ENCODE measurements at places on chromosomes 4 and X.

DNA sequence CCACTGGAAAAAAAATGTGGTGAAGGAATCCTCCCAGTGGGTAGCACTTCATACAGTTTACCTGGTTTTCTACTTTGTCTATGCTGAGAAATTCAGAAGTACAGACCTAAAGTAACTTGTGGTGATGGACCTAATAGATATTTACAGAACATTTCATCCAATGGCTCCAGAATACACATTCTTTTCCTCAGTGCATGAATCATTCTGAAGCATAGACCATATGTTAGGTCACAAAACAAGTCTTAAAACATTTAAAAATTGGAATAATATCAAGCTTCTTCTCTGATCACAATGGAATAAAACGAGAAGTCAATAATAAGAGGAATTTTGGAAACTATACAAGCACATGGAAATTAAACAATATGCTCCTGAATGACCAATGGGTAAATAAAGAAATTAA, 450.1 kb upstream of the INTU start:
- DNase-seq, result no peak

GRCh38 chr4:72468904-72469502, 100.0 kb downstream of the ADAMTS3 start:
- no peak for DNase-seq

GRCh38 chr4:89137695-89138094, 26.4 kb downstream of the TIGD2 start:
- DNase-seq, result no peak

- DNase-seq, result no peak
These were observed 97.4 kb upstream of the MYOZ2 start for GRCh38 chr4:119038116-119038841.

DNA sequence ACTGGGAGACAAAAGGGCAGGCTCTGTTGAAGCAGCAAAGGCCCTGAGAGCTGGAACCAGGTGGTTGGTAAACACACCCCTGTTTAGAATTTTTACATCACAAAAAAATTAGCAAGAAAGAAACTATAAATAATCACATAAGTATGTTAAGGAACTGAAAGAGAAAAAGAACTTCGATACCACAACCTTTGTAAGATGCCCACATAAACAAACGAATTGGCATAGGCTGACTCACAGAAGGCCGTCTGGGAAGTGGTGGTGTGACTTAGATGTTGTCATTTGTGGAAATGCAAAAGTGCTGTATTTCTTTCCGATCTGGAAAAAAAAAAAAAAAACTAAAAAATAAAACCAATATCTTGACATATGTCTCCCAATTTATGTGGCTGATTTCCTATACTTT, 235.1 kb downstream of the USP46 start:
- DNase-seq, result no peak

DNA sequence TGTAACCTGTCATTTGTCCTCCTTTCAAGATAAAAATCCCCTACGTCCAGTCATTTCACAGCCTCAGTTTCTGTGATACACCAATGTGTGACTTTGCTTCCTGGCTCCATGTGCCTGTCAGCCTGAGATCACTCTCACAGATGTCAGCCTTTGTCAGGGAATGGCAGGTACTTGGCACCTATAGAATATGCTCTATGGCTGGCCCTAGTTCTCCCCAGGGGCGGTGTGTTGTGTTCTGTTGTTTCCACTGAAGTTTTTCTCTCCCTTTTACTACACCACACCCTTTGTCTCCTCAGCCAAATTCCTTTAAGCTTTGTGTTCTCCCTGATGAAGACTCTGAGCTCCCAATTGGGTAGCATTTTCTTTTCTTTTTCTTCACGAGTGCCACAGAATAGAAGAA, 81.7 kb downstream of the ALPK1 start:
- DNase-seq, result no peak

GRCh38 chr4:175716961-175717360, 95.1 kb downstream of the GPM6A start:
- DNase-seq, result no peak

DNA sequence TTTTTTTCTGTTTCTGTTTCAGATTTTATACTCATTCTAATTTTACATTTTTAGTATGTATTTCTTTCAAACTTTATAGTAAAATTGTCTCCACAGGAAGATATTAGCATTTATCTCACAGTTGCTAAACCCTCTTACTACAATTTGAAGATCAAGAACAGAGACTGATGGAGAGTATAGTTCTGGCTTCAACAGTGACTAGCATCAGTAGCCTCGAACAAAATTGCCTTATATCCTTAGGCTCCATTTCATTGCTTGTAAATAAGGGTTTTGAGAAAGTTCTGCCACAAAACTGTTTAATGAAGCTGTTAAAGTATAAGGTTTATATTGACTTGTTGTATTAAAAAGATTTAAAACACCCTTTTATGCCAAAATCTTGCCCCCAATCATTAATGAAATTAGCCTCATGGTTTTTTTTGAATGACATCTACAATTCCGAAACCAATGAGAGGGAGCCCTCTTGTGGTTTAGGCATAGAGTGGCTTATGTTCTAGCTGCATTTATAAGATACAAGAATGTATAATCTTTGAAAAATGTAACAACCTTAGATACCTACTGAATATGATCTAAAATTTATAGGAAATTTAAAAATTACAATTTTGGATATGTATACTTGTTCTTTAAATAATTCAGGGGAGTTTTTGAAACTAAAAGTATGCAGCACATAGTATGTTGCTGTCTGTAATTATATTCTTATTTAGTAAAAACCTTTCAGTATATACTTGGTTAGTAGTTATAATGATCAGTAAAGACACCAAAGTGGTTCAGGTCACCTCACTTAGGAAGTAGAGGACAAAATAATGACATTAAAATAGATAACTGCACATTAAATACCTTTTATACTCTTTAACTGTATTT, 109.8 kb upstream of the HPGD start:
- no peak for DNase-seq

DNA sequence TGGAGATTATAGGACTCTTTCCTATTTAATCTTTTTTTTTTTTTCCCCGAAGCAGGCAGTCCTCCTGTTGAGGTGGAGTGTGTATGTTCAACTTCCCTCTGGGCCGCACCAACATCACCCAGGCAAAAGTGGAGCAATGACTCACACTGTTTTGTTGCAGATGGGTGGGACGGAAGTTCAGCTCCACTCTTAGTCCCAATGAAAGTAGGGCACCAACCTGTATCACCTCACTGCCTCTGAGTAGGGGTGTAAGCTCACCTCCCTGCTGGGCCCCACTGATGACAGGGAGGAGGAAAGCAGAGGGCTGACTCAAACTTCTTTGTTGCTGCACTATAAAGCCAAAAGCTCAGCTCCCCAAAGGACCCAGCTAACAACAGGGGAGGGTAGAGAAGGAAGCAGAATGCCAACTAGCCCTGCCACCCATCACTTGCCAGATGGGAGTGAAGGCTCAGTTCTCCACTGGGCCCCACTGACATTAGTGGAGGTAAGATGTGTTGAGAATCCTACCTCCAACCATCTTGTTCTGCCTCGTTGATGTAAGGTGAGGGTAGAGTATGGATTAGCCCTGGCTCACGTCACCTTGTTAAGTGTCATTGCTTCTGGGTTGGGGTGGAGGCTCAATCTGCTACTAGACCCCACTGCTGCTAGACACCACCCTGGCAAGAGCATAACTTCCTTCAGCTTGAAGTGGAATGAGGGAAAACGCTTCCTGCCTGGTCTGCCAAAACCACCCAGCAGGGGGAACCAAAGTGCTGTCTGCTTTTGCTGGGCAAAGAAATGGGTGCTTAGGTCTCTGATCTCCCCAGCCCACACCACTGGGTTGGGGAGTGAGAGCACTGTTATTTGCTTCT, 14.1 kb downstream of the RPS6KA3 start:
- no peak for DNase-seq

GRCh38 chr4:30399476-30399875, 320.7 kb upstream of the PCDH7 start:
- no peak for DNase-seq

DNA sequence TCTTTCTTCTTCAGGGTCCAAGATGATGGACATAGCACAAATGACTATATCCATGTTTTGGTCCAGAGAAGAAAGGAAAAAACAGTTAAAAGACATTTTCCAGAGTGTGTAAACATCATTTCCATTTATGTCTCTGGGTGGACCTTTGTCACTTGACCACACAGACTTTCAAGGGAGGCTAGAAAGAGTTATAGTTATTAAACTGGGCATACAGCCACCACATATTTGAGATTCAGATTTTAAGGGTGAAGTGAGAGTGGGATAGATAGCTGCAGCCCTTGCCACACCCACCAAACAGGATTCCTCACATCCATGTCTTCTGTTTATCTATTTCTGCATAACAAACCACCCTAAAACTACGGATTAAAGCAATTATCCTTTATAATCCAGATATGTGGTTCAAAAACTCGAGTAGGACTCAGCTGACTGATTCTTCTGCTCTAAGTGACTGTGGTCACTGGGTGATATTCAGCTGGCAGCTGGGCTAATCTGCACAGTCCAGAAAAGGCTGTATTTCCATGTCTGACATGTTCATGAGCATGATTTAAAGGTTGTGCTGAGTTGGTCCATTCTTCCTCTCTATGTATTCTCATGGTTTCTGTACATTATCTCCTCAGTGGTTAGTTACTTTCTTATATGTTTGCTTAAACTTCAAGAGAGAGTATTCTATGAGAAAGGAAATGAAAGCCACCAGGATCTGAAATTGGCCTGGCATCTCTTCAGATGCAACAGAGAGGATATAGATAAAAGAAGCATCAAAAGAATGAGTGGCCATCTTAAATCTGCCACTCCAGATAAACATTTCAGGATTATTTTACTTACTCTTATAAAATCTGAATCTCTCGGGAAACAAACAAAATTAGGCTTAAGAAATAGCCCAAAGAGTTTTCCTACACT, 459.8 kb upstream of the CTSO start:
- no peak for DNase-seq

DNA sequence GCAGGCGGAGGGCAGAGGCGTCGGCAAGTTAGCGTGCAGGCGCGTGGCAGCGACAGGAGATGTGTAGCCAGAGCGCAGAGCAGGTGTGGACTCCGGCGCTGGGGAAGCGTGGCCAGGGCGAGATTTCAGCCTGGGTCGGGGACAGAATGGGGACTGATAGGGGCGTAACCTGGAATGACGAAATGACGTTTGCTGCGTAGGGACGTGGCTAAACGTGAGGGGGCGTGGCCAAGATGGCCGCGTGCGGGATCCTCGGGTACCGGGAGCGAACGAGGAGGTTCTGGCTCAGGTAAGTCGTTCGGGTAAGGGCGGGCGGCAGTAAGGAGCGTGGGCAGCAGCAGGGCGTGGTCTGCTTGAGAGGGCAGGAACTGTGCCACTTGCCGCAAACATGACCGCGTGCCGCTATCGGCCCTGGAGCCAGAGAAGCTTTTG, 10.9 kb upstream of the CLTRN start:
- DNase-seq, result peak; percentile 27

- DNase-seq, result no peak
These were observed 48.4 kb downstream of the KIF4A start for GRCh38 chrX:70338290-70338689.

- DNase-seq, result no peak
These were observed 3.3 kb downstream of the SHROOM2 start for GRCh38 chrX:9789555-9789954.

GRCh38 chr4:41141900-41142299, 72.4 kb downstream of the APBB2 start:
- no peak for DNase-seq

GRCh38 chrX:154355094-154355775, 19.2 kb downstream of the FLNA start:
- DNase-seq, result no peak

DNA sequence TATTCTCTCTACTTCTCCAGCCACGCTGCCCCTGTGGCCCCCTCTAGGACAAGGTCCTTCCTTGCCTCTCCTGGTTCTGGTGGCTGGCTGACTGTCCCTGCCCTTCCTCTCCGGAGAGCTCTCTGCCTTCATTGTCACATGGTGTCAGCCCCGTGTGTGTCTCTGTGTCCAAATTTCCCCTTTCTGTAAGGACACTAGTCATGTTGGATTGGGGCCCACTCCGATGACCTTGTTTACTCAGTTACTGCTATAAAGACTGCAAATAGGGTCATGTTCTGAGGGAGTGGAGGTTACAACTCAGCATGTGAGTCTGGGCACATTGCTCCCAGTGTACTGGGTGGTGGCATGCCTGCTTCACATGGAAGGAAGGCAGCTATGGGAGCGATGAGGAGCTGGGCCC, 129.5 kb upstream of the PSAPL1 start:
- DNase-seq, result no peak

GRCh38 chr4:106056914-106057313, 161.6 kb downstream of the NPNT start:
- DNase-seq, result no peak

DNA sequence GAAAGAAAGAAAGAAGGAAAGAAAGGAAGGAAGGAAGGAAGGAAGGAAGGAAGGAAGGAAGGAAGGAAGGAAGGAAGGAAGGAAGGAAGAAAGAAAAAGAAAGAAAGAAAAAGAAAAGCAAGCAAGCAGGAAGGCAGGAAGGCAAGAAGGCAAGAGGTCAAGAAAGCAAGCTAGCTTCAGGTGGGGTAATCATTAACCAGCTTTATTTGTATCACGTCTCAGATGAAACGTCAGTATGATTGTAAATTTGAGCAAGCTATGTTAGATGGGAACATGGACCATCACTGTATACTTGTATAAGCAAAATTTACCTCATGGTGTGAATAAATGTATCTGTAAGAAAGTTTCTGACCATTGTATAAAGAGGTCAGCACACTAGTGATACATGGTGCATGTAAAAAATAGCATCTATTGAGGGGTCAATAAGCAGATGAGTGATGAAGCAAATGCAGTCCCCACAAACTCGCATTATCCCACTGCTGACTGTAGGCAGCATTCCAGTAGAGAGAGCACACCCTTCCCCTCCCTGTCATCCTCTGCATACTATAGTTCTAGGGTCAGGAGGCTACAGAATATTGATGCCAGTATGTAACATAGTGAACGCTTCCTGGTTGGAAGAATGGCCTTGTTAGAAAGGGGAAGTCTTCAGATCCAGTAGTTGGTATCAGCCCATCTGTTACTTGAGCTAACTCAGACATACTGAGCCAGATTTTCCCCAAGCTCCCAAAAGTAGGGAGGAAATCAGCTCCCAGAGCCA, 16.5 kb upstream of the KLHL34 start:
- DNase-seq, result no peak

GRCh38 chr4:175823015-175823742, 11.1 kb upstream of the GPM6A start:
- DNase-seq, result no peak

GRCh38 chr4:23097251-23097650, 404.5 kb downstream of the GBA3 start:
- DNase-seq, result no peak

GRCh38 chr4:127036296-127036695, 596.5 kb upstream of the INTU start:
- no peak for DNase-seq

DNA sequence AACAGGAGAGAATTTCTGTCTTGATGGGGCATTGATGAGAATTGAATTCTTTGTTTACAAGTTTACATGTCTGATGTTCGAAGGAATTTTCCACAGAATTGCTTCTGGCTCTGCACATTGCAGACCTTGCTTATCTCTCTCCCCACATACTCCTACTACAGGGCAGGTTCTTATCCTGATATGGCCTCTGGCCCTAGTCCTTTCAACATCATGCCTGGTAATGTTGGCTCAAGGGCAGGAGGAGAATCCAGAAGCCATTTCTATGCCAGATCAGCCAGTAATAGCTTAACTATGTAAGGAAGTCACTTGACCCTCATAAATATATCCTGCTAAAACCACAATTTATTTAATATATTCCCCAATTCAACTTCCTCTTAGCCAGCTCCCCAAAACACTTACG, 24.3 kb upstream of the TSPAN5 start:
- no peak for DNase-seq

GRCh38 chr4:77358315-77358928, 201.4 kb downstream of the CCNG2 start:
- no peak for DNase-seq

Measured in thoracic aorta (tissue), 2 donors.